ENCODE measurements at places on chromosomes 11 and 22.
A peak's percentile ranks its signal among the peaks of the same experiment; 100 is the strongest.

DNA sequence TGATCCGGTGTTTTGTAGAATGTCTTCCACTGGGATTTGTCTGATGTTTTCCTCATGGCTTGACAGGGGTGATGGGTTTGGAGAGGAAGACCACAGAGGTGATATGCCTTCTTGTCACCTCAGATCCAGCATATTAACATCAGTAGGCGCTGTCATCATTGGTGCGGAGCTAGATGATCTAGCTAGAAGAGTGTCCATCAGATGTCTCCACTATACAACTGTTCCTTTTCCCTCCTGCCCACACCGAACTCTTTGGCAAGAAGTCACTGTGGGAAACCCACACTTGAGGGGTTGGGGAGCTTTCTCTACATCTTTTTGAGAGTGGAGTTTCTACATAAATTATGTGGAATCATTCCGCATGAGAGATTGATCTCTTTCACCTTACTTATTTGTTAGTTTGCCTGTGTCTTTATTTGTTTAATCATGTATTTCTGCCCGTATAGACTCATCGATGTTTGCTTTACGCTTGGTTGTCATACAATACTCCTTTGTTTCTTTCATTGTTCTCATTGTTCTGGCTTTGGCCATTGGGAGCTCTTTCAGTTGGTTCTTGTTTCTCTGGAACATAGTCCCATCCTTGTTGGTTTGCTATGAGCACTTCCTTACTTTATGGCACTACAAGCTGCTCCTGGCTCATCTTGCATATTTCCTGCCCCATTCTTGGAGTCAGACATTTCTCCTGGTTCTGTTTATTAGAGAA lies 1420.3 kb downstream of the BRD1 start:
- no peak overlapping the region for H3K4me3 ChIP-seq
- no peak overlapping the region for H3K27ac ChIP-seq
- H3K4me1 ChIP-seq, result no peaks in the 10 kb centered on the region
- no peaks in the 10 kb centered on the region for H3K27me3 ChIP-seq

GRCh38 chr22:35660291-35661127 lies 12.3 kb downstream of the APOL6 start:
- no peaks in the 10 kb centered on the region for H3K27me3 ChIP-seq
- H3K36me3 ChIP-seq, result peaks cover 40% of the 10 kb centered on the region
- H3K4me3 ChIP-seq, result no peak overlapping the region
- H3K27ac ChIP-seq, result peak overlapping the region; percentile 96

GRCh38 chr11:97703851-97704250 lies 1314.0 kb downstream of the JRKL start:
- H3K36me3 ChIP-seq, result no peaks in the 10 kb centered on the region
- H3K27ac ChIP-seq, result no peak overlapping the region
- no peaks in the 10 kb centered on the region for H3K4me1 ChIP-seq
- no peak for DNase-seq
- H3K27me3 ChIP-seq, result no peaks in the 10 kb centered on the region
- no peak overlapping the region for H3K4me3 ChIP-seq

DNA sequence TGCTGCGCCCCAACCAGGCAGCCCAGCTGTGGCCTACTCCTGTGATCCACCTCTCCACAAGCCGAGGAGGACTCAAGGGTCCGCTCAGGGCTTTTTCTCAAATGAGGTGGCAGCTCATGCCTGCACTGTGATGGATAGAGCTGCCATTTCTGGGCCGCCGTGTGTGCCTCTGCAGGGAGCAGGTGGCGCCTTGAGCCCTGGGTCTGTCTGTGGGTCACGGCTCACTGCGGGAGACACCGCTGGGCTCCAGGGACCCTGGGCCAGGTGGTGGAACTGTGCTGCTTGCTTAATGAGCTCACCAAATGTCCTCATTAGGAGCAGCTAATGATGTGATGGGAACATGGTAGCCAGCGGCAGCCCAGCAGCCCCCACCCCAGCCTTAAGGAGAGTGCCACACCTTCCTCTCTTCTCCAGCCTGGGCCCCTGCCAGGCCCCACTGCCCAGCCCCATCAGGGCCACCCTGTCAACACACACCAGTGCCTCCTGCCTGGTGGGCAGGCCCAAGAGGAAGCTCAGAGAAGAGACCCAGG lies 50.8 kb downstream of the DHCR7 start:
- no peaks in the 10 kb centered on the region for H3K4me1 ChIP-seq
- no peak for DNase-seq
- H3K27me3 ChIP-seq, result no peaks in the 10 kb centered on the region
- H3K27ac ChIP-seq, result no peak overlapping the region
- no peaks in the 10 kb centered on the region for H3K36me3 ChIP-seq

- H3K27ac ChIP-seq, result no peak overlapping the region
- H3K4me3 ChIP-seq, result no peak overlapping the region
- DNase-seq, result no peak
- H3K4me1 ChIP-seq, result no peaks in the 10 kb centered on the region
Measured at GRCh38 chr22:49692499-49693225, 135.0 kb downstream of the BRD1 start.

All from effector memory CD4-positive, alpha-beta T cell (primary cell).